NCI-H187 (cell line): ENCODE measurements at places on chromosomes 2 and 18.
A peak's percentile ranks its signal among the peaks of the same experiment; 100 is the strongest.

DNA sequence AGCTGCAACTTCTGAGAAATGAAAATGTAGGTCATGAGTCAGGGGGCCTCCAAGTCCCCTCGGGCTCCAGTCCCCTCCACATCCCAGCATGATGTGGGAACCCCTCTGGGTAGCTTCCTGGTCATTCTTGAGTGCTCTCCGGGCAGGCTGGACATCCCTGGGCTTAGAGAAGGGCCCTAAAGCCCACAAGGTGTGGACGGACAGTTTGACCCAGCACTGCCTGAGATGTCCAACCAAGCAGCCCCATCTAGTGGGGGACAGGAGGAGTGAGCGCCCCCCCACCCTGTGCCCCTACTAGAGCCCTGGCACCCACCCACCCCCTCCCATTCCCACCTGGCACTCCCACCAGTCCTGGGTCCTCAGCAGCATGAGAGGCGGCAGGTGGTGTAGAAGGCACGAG is 46.0 kb downstream of the CYP27C1 start:
- no peak for DNase-seq

- no peak for DNase-seq
Observed at GRCh38 chr18:53886058-53886457, 338.4 kb downstream of the MBD2 start.

DNA sequence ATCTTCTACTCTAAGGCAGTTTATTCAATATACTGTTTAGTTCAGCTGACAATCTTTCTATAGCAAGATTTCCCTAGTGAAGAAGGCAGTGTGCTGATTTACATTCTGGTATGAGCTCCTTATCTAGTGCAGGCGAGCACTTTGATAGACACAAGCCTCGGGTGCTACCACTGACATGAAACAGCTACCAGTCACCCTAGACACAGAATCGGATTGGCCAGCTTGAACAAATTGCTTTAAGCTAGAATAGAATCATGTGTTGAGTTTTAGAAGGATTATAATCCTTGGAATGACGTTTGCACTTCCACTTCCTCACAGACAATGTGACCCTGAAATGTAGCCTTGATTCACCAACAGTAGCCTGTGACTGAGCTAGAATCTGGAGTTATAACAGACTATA is 394.0 kb downstream of the EPHA4 start:
- no peak for DNase-seq

- no peak for DNase-seq
Observed at GRCh38 chr18:21134895-21135294, 23.3 kb upstream of the ROCK1 start.

- DNase-seq: no peak
Observed at GRCh38 chr18:41265047-41265446, 690.0 kb upstream of the PIK3C3 start.

DNA sequence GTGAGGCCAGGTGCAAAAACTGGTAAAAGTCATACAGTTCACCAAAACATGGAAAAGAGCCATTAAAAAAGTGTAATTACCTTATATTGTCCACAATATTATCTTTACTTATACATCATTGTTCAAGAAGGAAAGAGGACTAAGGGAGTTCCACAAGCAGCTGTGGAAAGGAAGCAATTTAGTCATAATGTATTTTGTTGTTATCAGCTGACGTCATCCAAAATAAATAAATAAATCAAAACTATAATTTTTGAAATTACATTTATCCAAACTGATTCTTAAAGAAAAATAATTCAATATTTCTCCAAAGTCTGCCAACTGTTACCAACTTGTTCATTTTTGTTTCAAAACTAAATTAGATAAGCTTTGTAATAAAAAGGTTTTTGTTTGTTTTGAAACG is 256.1 kb upstream of the CNTNAP5 start:
- DNase-seq: no peak

DNA sequence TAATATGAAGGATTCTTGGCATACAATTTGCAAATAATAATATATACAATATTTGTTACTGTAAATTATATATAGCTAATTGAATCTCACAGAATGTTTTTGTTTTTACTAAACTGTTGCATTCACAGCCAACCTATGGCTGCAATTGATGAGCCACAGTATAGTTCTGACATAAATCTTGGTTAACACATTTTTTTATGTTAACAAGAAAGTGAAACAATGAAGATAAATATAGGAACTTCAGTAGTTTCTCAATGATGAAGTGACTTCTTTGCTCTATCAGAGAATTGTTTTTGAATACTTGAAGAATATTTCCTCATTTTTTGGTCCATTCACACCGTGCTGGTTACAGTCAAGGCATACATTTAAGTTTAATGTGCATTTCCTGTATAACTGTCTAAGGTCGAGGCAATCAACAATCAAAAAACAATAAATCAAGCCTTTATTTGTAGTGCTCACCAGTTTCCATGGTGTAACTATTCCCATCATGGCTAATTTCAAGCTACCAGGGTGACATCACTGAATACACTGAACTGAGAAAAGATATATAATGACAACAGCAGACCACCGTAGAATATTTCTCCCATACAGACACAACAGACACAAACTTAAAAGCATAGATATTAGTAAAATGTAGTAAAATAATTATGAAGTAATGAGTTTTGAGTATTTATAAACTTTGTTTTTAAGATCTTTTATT is 12.9 kb upstream of the ETAA1 start:
- no peak for DNase-seq

DNA sequence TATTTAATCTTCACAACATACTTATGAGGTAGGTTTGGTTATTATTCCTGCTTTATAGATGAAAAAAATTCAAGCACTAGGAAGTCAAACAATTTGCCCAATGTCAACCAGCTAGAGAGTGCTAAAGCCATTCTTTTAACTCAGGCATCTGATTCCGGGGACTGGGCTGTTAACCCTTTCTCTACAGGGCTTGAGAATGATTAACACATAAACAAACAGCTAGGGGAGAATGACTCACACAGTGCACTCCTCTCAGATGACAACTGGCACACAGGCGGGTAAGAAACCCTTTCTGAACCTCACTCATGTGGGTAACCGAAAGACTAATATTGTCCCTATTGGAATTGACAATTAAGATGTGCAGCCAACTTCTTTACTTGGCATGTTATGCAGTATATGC is 86.3 kb upstream of the FSHR start:
- DNase-seq: no peak

DNA sequence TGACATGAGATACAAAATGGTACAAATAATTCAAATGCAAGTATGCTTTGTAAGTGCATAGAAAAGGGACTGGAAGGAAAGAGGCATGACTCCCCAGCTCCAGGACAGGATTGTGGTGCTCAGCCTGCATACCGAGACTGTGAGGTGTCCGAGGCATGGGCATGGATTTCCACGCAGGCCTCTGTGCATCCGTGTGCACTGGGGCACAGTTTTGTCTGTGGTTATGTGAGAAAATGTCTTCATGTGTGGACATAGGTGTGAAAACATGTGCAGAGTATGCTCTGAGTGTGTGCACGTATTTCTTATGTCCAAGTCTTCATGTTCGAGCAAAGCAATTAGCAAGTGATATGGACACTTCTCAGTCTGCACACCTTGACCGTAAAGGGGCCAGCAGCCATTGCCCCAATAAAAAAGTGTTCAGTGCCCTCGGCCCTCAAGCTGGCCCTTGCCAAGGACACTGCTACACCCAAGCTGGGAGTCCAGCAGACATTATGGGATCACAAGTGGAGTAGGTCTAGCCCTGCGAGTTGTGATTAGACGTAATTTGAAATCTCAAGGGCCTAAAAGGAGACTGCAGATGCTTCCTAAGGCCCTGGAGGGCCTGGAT is 120.7 kb downstream of the CYP26B1 start:
- no peak for DNase-seq

DNA sequence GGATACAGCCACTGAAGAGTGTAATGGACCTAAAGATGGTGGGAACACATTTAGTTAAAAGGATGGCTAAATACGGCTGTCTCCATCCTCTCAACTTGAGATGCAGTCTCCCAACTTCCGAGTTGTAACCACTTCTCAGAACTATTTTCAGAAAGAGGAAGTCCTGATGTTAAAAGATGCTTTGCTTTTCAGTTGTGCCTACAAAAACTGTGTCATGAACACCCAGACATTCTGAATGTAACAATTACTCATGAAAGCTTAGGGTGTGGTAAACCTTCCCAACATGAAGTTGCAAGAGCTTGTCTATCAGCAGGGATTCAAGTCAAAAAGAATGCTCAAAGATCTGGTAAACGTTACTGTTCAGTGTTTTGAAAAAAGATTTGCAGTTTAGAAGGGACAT is 147.9 kb downstream of the DOCK10 start:
- no peak for DNase-seq

DNA sequence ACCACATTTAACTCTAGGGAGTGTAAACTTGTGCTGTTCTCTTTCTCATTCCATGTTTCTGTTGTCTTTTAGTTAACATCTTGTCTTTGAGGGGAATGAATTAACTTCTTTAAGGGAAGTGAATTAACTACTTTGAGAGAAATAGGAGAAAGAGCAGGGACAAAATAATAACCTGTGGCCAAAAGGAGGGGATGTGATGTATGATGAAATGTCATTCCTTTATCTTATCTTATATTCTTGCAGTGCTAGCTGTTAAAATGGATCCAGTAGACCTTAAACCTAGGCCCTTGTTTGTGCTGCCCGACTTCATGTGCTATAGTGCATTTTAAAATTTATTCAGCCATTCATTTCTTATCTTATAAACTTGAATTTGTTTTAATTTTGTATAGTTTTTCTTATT is 18.4 kb downstream of the ABI2 start:
- DNase-seq: no peak

DNA sequence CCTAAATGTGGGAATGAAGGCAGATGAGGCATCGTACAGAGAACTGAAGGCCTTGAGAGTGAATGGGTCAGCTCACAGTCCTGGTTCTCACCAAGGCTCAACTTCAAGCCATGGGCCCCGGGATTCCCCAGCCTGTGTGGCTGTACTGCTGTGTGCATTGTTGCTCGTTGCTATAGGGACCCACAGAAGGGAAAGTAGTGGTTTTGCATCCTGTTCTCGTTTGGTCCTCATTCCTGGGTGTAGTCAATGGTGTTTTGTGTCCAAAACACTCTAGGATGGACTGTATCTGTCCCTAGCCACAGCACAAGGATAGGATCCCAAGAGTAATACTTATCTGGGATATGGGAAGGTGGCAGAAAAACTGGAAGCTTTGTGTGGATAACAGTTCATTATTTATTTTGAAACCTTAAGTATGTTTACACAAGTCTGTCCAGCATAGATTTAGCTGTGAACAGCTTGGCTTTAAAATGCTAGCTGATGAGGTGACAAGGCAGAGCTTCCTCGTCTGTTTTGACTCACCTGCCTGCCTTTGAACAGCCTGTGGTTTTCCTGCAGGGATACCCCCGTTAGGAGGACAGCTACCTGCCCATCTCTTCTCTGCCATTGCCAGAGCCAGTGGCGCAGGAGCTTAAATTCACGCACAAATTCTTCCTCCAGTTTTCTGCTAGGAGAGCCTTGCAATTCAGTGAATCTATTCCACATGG is 85.0 kb downstream of the WDSUB1 start:
- no peak for DNase-seq

GRCh38 chr2:241049739-241050623 is 51.6 kb downstream of the SNED1 start:
- no peak for DNase-seq

GRCh38 chr18:44705075-44705675 is 24.5 kb downstream of the SETBP1 start:
- DNase-seq: no peak

DNA sequence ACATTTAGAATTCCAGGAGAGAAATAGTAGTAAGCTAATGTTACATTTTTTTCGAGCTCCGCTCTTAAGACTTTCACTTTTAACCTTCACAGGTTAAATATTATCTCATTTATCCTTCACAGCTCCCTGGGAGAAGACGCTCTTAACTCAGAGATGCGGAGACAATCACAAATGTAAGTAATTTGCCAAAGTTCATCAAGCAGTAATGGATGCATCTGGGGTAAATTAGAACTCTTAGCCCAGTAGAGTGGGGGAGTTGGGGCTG is 168.5 kb downstream of the SPP2 start:
- no peak for DNase-seq

- no peak for DNase-seq
Observed at GRCh38 chr18:9079818-9080528, 22.5 kb upstream of the NDUFV2 start.

DNA sequence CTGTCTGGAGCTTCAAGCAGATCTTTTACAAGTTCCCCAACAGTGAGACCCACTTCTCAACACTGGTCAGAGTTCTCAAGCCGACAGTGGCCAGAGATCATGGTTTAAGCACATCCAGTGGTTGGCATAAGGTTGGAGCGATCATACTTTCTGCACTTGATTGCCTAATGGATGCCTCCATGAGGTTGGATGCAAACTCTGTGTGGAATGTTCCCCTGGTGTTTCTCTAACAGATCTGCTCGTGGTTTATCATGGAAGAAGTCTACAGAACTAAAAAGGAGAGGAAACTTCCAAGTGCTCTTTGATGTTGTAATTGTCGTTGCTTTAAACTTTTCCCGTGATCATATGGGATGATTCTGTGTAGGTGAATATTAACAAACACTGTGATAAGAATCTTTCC is 60.7 kb downstream of the SH3RF3 start:
- no peak for DNase-seq

- DNase-seq: no peak
Observed at GRCh38 chr2:69116438-69116837, 103.5 kb downstream of the ANTXR1 start.

DNA sequence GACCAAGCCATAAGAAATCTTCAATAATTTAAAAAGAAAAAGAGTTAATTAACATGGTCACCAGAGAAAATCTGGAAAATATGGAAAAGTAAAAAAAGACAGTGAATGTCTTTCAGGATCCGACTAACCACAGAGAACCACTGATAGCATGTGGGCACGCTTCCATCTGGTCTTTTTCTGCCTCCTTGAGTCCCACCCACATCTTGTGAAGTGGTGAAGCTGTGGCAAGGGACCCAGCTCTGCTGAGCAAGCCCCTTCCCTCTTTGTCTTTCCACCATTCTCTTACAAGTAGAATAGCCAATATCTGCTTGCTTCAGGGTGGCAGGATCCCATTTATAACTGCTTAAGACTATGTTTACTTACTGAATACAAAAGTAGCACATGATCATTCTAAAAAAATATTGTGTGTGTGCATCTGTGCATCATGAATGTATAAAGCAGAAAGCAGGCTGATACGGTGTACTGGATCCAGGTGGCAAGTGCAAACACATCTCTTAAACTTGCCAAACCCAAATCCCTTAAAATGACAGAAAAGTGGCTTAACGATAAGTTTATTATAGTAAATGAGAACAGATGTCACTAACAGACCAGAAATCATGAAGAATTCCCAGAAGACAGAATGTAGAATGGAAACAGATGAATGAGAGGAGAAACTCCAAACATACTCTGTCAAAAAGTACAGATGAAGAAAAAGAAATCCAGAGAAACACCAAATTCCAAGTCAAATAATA is 52.3 kb downstream of the FOXI3 start:
- DNase-seq: no peak

DNA sequence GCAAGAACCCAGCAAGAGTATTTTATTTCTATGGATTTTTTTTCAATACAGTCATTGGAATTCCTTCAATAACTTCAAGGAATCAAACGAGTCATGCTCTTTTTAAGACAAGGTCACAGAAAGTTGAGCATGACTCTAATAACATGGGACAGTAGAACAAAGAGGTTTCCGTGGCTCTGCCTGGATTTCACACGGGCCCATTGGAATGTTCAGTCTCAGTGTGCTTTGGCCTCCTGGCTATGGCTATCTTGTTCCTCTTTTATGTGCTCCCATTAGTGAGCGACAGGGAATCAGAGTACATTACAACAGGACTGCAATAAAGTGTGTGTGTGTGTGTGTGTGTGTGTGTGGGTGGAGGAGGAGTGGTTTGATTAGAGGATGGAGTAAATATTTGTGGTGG is 312.4 kb downstream of the DCC start:
- no peak for DNase-seq

GRCh38 chr2:26346454-26347053 is at the start of gene ADGRF3:
Gene ADGRF3, minus strand, starts transcription at chr2:26346789. Its CDS starts 555 bp downstream, at chr2:26346234.
- DNase-seq: peak; percentile 51
